Iris pigment epithelial cell (primary cell): ENCODE measurements at places on chromosomes 6 and 20.

GRCh38 chr20:1805161-1805581 is 90.0 kb upstream of the SIRPA start:
- no peak for DNase-seq

DNA sequence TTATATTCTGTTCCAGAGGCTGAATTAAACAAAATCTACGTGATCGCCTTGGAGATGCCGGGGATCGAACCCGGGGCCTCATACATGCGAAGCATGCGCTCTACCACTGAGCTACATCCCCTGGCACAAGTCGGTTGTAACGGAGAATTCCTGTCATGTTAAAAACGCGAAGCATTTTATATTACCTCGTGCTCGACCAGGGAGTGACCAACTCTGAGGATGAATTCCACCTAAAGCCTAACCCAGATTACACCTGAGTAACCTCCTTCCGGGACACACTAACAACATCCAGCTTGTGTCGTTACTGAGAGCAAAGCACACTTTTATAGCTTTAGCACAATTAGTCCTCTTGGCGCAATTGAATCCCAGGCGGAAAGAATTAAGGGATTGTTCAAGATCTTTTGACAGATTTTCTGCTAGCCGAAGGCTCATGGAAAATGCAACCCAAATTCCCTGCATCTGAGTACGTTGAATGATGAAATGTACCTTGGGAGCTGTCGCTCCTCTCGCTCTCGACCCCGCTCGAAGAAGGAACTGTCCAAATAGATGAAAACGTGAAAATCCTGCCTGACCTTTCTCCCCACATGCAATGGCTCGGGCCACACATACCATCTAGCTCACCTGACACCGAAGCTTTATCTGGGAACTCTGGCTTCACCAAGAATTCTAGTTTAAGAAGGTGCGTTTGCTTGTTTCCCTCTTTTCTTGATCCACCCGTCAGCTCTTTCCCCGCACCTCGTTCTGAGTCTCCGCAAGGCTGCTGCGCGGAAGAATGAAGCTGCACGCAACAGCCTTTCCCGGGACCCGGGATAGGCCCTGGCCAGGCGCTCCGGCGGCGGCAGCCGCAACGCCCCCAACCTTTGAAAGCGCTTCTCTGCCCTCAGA is 148.3 kb downstream of the GPX5 start:
- peak; percentile 71 for DNase-seq

DNA sequence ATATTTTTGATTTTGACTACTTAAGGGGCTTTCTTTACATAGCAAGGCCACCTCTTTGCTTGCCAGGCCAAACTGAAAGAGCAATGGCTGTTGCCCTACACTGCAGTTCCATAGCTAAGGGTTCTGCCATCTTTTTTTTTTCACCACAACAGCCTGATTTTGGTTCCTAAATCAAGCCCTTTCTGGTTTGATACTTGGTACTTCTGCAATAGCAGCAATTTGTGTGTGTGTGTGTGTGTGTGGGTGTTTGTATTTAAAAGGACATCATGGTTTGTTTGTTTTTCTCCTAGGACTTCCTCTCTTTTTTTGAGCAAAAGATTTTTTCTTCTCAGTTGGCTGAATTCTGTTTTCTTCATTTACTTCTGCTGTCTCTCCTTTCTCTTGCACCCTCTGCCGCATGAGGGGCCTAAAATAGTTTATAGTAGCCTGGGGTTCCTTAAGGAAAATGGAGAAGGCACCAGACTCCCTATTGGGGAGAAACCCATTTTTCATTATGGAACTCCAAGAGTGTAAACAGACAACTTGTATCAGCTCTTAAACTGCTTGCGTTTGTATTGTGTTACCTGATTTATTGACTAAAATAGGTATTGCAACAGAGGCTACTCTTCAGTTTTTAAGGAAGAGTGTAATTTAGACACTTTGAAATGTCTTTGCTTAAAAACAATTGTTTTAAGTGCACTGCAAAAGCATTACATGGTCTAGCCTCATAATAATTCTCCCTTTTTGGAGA is 12.2 kb upstream of the GCLC start:
- DNase-seq, result no peak

GRCh38 chr20:57651881-57652605 is 31.8 kb upstream of the ZBP1 start:
- no peak for DNase-seq

GRCh38 chr6:14981960-14982359 is 263.9 kb upstream of the JARID2 start:
- DNase-seq, result no peak

DNA sequence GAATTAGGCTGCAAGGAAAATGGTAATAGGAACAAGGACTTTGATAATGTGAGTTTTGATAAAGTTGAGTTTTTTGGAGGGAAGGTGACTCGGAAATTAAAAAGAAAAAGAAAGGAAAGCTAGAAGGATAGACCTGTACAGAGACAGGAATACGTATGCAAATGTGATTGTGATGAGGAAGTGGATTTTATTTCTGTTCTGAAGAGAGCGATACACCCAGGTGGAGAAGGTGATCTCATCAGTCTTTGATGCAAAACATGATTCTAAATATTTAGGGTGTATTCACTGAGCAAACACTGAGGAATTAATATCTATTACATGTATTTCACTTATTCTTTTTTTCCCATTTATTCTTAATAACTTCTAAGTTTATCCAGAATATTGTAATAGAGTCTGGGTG is 9.2 kb upstream of the PLEKHG1 start:
- no peak for DNase-seq

GRCh38 chr6:71879016-71879415 is 7.3 kb upstream of the RIMS1 start:
- peak; percentile 24 for DNase-seq
